ENCODE measurements at places on chromosomes 13 and 19.

GRCh38 chr19:31515931-31516330 lies 166.7 kb upstream of the TSHZ3 start:
- DNase-seq, result no peak

DNA sequence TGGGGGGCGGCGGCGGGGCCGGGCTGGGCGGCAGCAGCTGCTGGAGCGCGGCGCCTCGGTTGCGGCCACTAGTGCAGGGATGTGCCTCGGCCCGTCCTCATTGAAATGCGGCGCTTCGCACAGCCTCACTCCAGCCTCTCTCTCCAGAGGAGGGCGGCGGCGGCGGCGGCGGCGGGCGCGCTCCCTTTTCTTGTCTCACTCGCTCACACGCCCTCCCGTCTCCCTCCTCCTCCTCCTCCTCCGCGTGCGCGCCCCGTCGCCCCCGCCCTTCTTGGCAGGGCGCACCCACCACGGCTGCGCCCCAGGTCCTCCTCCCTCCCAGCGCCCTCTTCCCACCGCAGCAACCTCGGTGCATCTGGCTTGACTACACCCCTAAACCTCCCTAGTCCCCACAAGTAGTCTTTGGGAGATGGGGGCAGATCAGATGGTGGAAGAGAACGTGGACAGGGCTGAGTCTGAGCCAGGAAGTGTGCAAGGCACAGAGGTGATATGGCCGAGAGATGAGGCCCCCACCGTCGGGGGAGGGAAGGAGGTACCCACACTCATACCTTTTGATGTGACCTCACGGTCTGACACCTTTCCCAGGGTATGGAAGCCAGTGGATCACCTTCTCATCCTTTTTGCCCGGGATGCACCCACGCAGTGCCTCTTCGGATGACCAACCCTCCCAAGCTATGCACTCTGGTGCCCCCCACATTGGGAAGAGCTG lies at the start of gene DCLK1:
Gene DCLK1, minus strand, starts transcription at position 161 of the 709 bp plus-strand sequence.
- peak; percentile 61 for DNase-seq

GRCh38 chr13:51048166-51048461 lies 63.0 kb downstream of the C13orf42 start:
- no peak for DNase-seq

DNA sequence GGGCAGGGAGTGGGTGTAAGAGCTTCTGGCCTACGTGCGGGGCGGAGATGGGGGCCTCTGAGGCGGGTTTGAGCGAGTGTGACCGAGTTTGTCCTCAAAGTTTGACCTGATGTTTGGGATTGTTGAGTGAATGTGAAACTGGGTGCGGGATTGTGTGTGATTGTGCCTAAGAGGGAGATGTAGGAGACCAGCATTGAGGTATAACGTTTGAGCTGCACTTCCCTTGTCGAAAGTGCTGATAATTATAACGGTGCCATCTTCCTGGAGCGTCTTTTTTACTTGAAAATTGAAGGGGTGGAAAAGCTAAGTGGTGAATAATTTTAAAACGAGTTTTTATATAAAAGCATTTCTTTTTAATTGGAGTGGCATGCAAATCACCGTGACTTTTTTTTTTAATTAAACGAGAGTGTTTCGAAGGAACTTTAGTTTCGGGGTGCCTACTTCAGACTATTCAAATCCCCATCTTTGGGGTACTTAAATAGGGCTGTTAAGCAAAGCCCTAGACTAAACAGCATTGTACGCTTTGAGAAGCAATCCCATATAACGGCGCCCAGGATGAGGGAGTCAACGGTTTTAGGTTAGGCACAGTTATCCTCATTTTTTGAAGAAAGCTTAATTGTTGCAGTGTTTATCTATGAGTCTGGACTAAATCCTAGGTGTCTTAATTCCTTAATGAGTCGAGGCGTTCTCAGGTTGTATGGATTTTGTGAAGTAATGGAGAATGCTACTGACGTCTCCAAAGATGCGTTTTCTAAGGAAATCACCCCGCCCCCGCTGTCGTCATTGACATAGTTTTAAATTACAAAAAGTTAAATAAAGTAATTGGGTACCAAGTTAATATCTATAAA lies 594 bp downstream of the ZNF146 start:
- DNase-seq, result no peak

DNA sequence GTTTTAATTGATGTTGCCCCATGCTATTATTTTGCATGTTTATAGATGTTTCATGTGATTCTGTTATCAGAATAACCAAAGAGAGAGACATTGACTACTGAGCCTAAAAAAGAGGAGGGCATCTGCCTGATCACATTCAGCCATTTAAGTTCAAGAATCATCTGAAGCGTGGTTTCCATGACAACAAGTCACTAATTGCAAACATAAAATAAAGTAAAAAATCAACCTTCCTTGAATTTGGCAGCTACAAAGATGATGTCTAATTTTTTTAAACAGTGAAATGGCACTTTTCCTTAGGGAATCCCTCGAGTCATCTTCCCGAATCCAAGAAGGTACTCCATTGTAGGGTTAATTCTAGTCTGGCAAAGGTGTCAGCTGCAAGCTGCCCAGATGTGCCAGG lies 884.2 kb downstream of the DIAPH3 start:
- no peak for DNase-seq

DNA sequence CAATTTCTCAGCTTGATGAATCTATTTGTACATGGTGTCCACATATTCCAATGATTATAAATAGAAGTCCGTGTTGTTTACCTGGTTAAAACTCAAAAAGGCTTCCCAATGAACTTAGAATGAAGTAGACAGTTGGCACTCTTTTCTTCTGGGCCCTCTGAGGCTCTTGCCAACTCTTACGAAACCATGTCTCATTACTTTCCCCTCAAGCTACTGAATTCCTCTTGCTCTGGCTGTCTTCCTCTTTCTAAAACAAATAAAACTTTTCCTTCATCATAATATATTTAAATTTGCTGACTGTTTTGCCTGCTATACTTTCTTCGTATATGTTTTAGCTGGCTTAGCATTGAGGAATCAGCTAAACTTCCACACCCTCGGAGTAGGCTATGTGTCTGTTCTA lies 139.7 kb downstream of the SLITRK6 start:
- no peak for DNase-seq

GRCh38 chr13:108018371-108018870 lies 196.9 kb downstream of the LIG4 start:
- no peak for DNase-seq

DNA sequence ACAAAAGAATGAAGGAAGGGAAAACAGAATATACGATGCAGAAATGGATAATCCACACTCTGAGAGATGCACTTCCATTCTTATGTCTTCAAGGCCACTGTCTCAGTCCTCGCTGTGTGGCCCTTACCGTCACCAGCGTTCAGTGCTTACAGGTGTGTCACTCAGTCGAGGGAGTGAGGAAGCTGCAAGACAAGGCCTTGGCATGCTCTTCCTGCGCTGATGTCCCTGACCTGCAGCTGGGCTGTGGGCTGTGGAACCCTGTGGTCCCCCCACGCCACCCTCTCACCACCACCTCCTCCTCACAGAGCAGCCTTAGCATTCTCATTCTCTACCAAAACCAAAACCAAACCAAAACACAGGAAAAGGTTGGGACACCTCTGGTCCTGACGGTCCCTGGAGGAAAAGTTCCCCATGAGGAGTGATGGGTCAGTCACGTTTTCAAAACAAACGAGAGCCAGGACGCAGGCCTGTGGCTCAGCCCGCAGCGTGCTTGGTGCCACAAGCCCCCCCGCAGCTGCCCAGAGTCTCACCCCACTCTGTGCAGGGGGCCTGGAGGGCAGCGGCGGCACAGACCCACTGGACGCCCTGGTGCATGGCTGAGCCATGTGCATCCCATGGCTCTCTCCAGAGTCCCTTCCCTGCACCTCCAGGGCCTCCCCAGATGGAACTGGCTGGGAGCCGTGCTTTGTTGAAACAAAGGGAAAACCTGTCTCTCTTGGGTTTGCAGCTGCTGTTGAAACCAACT lies 48.2 kb upstream of the GPR183 start:
- DNase-seq, result no peak

GRCh38 chr13:64810750-64811149 lies 2419.4 kb downstream of the PCDH9 start:
- DNase-seq, result no peak

- peak; percentile 71 for DNase-seq
Measured at GRCh38 chr19:15452111-15453047, 2.6 kb upstream of the WIZ start.

GRCh38 chr19:17246681-17247425 lies 1.1 kb upstream of the NR2F6 start:
- DNase-seq, result no peak

DNA sequence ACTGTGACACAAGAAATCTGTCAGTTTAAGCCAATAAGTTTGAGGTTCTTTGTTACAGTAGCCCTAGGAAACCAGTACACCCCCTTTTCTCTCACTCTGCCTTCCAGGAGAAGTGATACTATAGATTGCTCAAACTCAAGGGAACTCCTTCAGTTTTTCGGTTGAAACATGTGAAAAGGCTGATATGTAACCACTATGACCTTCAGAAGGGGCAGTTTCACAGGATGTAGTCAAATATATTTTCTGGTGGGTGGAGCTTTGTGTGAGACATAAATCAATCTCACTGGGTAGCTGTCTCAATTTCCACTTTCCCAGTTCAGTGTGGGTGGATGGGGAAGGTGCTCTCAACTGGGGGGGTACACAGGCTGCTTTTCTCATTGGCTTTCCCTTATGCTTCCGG lies 41.7 kb downstream of the HTR2A start:
- DNase-seq, result no peak

GRCh38 chr19:49111218-49111998 lies 2.8 kb upstream of the LIN7B start:
- no peak for DNase-seq

GRCh38 chr19:46133101-46133627 lies 8.7 kb upstream of the IGFL3 start:
- DNase-seq, result no peak

DNA sequence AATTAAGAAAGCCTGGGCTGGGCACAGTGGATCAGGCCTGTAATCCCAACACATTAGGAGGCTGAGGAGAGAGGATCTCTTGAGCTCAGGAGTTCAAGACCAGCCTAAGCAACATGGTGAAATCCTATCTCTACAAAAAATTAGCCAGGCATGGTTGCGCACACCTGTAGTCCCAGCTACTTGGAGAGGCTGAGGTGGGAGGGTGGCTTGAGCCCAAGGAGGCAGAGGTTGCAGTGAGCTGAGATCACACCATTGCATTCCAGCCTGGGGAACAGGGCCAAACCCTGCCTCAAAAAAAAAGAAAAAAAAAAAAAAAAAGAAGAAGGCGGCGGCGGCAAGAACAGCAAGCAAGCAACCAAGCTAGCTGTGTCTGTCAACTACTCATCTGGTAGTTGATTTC lies 26.7 kb downstream of the TSC22D1 start:
- DNase-seq, result no peak

GRCh38 chr13:92175330-92175729 lies 776.9 kb downstream of the GPC5 start:
- peak; percentile 28 for DNase-seq

- peak; percentile 90 for DNase-seq
Measured at GRCh38 chr13:25171517-25172302, at the start of gene AMER2. TSS of gene AMER2 (minus strand) at chr13:25172288. CDS start at chr13:25171619, 669 bp downstream.

DNA sequence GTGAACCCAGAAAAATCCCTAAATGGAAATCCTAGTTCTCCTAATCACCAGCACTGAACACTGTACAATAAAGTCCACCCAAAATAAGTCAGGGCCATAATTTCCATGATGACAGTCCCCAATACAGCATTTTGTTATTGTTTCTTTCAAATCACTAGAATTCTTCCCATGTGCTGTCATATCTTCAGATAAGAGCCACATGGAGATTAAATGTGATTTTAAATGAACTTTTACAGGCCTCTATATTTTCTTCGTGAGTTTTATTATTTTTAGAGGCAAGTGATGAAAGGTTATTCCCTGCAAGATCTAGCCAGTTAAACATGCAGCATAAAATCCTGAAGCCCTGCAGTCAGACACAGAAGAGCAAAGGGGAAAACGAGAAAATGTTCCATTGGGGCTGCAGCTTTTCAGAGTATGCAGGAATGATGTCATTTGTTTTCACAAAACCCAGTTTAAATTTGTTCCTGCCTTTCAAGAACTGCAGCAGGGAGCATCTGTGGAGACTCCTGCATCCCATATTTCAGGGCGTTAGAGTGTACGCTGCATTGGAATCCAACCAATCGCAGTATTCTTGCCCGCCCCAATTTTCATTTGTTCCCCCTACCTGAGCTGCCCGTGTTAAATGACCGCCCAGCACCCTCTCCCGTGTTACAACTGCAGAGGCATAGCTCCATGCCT lies 167.2 kb upstream of the KLF12 start:
- no peak for DNase-seq

GRCh38 chr13:77521595-77522367 lies 13.7 kb upstream of the SCEL start:
- no peak for DNase-seq

- no peak for DNase-seq
Measured at GRCh38 chr13:111539252-111539651, 218.8 kb downstream of the TEX29 start.

- DNase-seq, result no peak
Measured at GRCh38 chr19:29813642-29814041, 1.9 kb downstream of the CCNE1 start.

DNA sequence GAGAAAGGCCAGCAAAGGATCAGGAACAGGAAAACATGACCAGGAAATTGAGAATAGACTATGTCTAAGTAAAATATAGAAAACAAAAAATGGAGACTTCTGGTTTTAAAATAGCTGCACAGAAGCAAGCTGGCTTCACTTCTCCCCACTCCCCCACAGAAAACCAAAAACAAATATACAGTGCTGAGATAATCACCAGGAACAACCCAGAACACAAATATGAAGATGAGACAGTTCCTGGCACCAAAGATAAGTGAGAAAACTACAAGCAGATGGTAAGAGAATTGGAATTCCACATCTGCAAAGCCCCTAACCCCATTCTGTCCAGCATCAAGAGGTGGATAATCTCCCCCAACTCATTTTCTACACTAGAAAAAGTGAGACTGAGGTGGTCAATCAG lies 397.7 kb downstream of the SUCLA2 start:
- no peak for DNase-seq

GRCh38 chr13:37413161-37413560 lies 185.4 kb downstream of the POSTN start:
- DNase-seq, result no peak

DNA sequence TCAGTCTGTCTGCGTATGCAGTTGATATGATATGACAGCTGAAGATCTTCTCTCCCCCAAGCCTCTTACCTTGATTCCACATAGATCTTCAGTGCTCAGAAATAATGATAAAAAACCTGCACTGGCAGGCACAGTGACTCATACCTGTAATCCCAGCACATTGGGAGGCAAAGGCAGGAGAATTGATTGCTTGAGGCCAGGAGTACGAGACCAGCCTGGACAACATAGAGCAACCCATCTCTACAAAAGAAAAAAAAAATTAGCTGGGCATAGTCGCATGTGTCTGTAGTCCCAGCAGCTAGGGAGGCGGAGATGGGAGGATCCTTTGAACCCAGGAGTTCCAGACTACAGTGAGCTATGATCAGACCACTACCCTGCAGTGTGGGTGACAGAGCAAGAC lies 551.0 kb upstream of the MIR17HG start:
- DNase-seq, result no peak

- DNase-seq, result no peak
Measured at GRCh38 chr13:20264271-20265018, 32.3 kb upstream of the GJB6 start.

- DNase-seq, result no peak
Measured at GRCh38 chr13:48072304-48072703, 22.6 kb downstream of the MED4 start.

- DNase-seq, result no peak
Measured at GRCh38 chr13:75481176-75482069, 546 bp downstream of the TBC1D4 start.
